ENCODE measurements at places on chromosomes 2 and 18. TPM values are rescaled to one million over a fixed set of nuclear protein-coding genes. Genes with fewer than 3 reads are reported as not detected.

The DNAJC5G gene
- 0.42 TPM for total RNA-seq

The SIX3 gene
- not detected for total RNA-seq

The PTPRN gene
- total RNA-seq = 1.0 TPM

The GALNT14 gene
- total RNA-seq = 2.9 TPM

The DRC1 gene
- 1.0 TPM for total RNA-seq

The OTOS gene
- not detected for total RNA-seq

Data from urinary bladder (tissue), 4 donors.